ENCODE measurements at places on chromosomes 11 and 22. TPM values are rescaled to one million over a fixed set of nuclear protein-coding genes. Genes with fewer than 3 reads are reported as not detected.

- no peaks in the 10 kb centered on the region for H3K4me1 ChIP-seq
- H3K36me3 ChIP-seq = no peaks in the 10 kb centered on the region
- H3K4me3 ChIP-seq = no peak overlapping the region
- H3K27ac ChIP-seq = no peak overlapping the region
- no peak for DNase-seq
- no peaks in the 10 kb centered on the region for H3K27me3 ChIP-seq
Measured at GRCh38 chr22:19991395-19991644, 25.3 kb downstream of the ARVCF start.

- DNase-seq = no peak
- H3K4me1 ChIP-seq = no peaks in the 10 kb centered on the region
- H3K4me3 ChIP-seq = no peak overlapping the region
- no peak overlapping the region for H3K27ac ChIP-seq
- no peaks in the 10 kb centered on the region for H3K27me3 ChIP-seq
Measured at GRCh38 chr11:28759311-28759710, 651.1 kb downstream of the METTL15 start.

DNA sequence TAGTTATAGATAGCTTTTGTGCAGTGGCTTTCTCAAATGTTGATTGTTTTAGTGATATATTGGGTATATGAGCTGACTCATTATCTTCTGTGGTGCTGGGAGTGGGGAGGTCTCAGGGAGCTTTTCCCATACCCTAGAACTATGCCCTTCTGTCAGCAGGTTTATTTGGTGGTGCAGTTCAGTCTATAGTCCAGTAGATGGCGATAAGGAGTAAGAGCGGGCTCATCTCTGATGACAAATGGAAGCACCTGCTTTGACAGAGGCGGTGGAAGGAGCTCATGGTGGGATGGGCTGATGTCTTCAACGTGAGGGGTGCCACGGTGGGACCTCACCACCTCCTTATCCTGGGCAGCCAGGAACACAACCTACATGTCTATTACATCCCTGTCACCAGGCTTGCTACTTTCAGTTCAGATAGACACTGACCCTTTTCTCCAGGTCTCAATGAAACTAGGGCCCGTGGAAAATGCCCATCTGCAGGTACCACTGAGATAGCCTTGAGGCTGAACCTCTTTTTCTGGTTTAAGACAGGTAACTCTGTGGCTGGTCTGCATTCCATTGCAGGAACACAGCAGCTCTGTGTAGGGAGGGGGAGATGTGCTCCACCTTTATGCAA lies 13.0 kb upstream of the OR6A2 start:
- no peaks in the 10 kb centered on the region for H3K27me3 ChIP-seq
- no peaks in the 10 kb centered on the region for H3K36me3 ChIP-seq
- no peak overlapping the region for H3K27ac ChIP-seq
- peak; percentile 11 for DNase-seq
- H3K4me3 ChIP-seq = no peak overlapping the region

- no peak for DNase-seq
- no peak overlapping the region for H3K4me3 ChIP-seq
- no peaks in the 10 kb centered on the region for H3K4me1 ChIP-seq
- H3K27me3 ChIP-seq = no peaks in the 10 kb centered on the region
- no peaks in the 10 kb centered on the region for H3K36me3 ChIP-seq
Measured at GRCh38 chr11:40037005-40037404, 1422.4 kb downstream of the LRRC4C start.

DNA sequence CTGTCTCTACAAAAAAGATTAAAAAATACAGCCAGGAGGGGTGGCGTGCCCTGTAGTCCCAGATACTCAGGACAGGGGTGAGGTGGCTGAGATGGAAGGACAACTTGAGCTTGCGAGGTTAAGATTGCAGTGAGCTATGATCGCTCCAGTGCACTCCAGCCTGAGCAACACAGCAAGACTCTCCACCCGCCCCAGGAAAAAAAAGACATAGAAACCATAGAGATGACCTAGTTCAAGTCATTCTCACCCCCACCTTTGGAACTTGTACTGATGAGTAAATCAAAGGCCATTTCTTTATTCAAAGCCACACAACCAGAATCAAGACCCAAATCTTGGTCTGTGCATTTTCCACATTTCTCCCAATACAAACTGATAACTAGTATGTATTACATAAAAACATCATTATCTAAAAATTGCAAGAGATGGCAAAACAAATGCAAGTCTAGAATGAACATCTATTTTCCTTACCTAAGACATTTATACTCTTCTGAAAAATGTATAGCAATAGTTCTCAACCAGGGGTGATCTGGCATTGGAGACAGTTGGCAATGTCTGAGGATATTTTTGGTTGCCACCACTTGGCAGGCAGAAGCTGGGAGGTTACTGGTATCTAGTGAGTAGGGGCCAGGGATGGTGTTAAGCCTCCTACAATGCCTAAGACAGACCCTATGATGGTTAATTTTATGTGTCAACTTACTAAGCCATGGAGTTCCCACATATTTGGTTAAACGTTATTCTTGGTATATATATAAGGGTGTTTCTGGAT lies 34.6 kb downstream of the LGR4 start:
- H3K27ac ChIP-seq = no peak overlapping the region
- no peaks in the 10 kb centered on the region for H3K27me3 ChIP-seq
- H3K4me3 ChIP-seq = no peak overlapping the region
- no peaks in the 10 kb centered on the region for H3K36me3 ChIP-seq
- DNase-seq = no peak

DNA sequence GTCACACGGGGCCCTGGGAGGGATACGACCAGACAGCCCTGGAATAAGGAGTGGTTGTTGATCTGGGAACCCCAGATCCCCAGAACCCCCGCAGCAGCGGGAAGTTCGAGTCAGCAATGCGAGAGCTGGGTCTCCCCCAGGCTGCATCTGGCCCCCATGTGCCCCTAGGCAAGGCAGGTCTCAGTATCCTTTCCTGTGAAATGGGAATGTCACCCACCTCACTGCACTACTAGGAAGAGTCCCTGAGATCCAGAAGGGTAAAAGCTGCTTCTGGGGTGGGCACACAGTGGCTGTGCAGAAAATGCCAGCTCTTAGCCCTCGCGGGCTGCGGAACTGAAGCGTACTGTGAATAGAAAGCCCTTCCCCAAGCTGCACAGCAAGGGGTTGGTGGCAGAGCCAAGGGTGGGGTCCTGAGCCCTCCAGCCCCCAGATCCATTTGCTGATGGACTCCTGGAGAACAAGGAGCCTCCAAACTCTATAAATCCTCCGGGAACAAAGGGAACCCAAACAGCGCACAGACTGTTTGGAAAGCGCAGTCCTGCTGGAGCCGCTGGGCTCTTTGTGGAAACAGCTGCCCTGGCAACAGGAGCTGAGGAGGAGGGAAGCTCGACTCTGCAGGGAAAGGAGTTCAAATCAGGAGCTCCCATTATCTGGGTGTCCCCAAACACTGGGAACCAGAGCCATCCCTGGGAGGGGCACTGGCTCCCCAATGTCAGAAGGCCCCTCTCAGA lies 68.2 kb upstream of the SHISAL1 start:
- H3K36me3 ChIP-seq = no peaks in the 10 kb centered on the region
- no peak overlapping the region for H3K4me3 ChIP-seq
- H3K27ac ChIP-seq = no peak overlapping the region

DNA sequence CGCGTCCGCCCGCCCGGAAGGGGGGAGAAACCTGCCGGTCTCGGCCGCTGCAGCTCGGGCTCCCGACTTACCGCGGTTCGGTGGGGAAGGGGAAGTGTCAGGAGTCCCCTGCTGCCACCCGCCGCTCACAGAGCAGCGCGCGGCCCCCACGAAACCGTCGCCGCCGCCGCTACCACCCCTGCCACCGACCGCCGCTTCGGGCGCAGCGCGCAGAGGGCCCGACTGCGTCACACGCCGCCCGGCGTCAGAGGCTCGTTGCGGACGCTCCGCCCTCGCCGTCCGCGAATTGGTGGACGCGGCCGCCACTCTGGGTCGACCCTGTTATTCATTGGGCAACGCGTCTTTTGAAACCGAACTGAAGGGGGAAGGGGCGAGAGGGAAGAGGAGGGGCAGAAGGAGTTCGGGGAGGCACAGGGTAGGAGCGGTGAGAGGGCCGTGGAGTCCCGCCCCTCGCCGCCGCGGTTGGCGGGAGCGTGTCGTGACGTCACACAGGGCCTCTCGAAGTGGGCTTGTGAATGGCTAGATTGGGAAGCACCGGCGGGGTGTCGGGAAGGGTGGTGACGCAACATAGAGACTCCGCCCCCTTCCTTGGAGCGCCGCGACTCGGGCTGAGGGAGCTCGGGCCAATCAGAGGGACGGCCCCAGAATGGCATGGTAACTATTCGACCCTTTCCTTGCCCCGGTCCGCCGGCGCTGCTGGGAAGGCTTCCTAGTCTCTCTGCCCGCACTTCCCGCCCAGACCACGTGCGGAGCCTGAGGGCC lies at the start of gene NUP98:
TSS of gene NUP98 (minus strand) at position 226 of the 762 bp plus-strand sequence. CDS start 15,437 bp downstream, outside the sequence.
- H3K36me3 ChIP-seq = peaks cover 8% of the 10 kb centered on the region
- peak within 1 kb of the TSS; percentile 91 for H3K4me3 ChIP-seq
- peak within 1 kb of the TSS; percentile 97 for H3K27ac ChIP-seq
- H3K4me1 ChIP-seq = peaks cover 7% of the 10 kb centered on the region
- no peaks in the 10 kb centered on the region for H3K27me3 ChIP-seq
- peak; percentile 99 for DNase-seq

- no peak for DNase-seq
- H3K4me1 ChIP-seq = no peaks in the 10 kb centered on the region
- H3K36me3 ChIP-seq = peaks cover 5% of the 10 kb centered on the region
- H3K27me3 ChIP-seq = no peaks in the 10 kb centered on the region
Measured at GRCh38 chr11:72378704-72379383, 55.5 kb downstream of the CLPB start.

DNA sequence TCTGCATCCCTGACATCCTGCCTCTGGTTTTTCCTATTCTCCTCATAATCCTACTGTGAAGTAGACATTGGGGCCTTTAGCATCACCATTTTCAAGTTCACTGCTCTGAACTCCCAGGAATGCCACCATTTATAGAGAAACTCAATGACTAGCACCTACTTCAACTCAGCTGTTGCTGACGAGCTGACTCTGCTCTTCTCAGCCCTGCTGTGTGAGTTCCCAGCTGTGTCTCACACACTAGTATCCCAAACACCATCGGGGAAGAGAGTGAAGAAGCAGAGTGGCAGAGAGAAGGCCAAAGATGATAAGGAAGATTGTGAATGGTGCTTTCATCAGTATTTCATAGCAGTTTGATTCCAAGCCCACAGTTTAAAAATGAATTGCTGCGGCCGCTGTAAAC lies 71.9 kb downstream of the PLEKHA7 start:
- H3K36me3 ChIP-seq = no peaks in the 10 kb centered on the region
- no peaks in the 10 kb centered on the region for H3K27me3 ChIP-seq
- H3K4me3 ChIP-seq = no peak overlapping the region
- no peak for DNase-seq
- H3K4me1 ChIP-seq = peaks cover 12% of the 10 kb centered on the region

DNA sequence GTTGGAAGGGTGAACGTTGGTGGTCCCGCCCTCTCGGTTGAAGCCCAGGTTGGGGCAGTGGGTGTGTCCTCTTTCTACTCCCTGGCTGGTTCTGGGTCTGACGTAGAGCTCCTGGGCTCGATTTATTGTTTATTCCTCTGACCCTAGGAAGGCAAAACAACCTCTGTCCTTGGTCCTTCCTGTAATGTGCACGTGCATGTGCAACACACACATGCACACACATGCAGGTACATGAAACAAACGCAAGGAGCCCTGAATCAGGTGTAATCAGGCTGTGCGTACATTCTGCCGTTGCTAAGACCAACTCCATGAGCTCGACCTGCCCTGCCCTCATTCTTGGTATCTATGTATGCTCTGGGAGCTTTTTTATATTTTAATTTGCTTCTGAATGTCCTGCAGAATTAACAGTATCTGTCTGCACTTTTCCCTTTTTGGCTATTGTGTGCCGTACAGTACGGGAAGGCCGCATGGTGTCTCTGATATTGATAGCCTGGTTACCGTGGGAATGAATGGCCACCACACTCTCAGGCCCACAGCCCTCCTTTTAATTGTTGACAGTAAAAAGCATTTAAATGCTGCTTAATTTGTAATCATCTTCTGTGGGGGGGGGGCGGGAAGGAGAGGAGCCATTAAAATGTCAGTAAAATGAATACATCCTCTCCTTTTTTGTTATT lies 66.0 kb upstream of the NNMT start:
- H3K4me3 ChIP-seq = no peak overlapping the region
- no peak for DNase-seq
- H3K27me3 ChIP-seq = no peaks in the 10 kb centered on the region
- no peak overlapping the region for H3K27ac ChIP-seq
- H3K36me3 ChIP-seq = no peaks in the 10 kb centered on the region

GRCh38 chr22:19816372-19817119 lies 38.1 kb downstream of the GNB1L start:
- no peaks in the 10 kb centered on the region for H3K27me3 ChIP-seq
- no peaks in the 10 kb centered on the region for H3K4me1 ChIP-seq
- no peak overlapping the region for H3K4me3 ChIP-seq
- peaks cover 2% of the 10 kb centered on the region for H3K36me3 ChIP-seq
- no peak overlapping the region for H3K27ac ChIP-seq
- DNase-seq = no peak

DNA sequence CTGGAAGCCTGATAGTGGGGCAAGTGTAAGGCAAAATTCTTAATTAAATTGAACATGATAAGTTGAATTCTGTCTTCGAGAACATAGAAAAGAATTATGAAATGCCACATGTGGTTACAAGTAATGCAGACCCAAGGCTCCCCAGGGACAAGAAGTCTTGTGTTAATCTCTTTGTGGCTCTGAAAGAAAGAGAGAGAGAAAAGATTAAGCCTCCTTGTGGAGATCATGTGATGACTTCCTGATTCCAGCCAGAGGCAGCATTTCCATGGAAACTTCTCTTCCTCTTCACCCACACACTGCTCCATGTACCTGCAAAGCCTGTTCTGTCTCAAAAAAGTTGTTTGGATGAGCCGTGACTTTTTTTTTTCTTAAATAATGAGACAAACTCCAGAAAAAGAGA lies 1.9 kb upstream of the TYR start:
- H3K27ac ChIP-seq = no peak overlapping the region
- H3K27me3 ChIP-seq = no peaks in the 10 kb centered on the region
- no peak overlapping the region for H3K4me3 ChIP-seq
- no peak for DNase-seq

CDHR5 gene
- not detected for total RNA-seq

PRRG4 gene
- 2.1 TPM for total RNA-seq

ACRV1 gene
- total RNA-seq = 0.21 TPM
